ENCODE measurements at places on chromosomes 6 and 20.

DNA sequence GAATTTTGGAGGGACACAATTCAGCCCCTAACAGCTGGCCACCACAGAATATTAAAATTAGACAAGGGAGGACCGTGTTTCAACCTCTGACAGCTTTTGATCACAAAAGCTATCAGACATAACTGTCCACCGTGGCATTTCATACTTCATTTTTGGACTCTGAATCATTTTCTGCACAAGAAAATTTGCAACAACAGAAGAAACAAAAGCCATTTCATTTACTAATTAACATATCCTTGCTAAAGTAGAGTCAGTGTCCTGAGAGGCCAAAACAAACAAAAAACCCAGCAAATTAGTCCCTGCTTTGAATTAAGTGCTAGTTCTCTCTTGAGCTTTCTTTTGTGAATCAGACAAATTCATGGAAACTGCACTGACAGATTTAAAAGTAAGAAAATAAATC lies 17.6 kb upstream of the COL12A1 start:
- no peak for DNase-seq

DNA sequence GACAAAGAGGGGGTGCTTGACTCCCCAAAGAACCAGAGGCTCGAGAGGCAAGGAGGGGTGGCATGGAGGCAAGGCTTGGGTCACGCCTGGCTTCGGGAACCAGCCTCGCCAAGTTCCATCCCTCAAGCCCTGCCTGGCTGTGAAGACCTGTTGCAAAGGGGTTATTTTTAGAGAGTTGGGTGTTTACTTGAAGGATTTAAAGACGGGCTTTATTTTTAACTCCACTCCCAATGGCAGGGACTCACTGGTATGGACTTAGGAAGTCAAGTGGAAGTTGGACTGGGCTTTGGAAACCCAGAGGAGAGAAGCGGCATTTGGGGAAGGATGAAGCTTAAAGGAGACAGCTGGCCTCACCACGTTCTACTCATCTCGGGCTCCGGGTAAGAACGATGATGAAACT lies 43.1 kb downstream of the JPH2 start:
- no peak for DNase-seq

GRCh38 chr6:11209369-11209768 lies 23.1 kb downstream of the NEDD9 start:
- DNase-seq = no peak

GRCh38 chr6:139262519-139263300 lies 29.1 kb downstream of the TXLNB start:
- no peak for DNase-seq

Data from NCI-H187 (cell line).